Naive thymus-derived CD8-positive, alpha-beta T cell (primary cell): ENCODE measurements at places on chromosomes 4 and X. TPM values are rescaled to one million over a fixed set of nuclear protein-coding genes. Genes with fewer than 3 reads are reported as not detected.

GRCh38 chr4:186342582-186342981, 76.6 kb downstream of the F11 start:
- no peak for DNase-seq
- peaks cover 30% of the 10 kb centered on the region for H3K27me3 ChIP-seq
- no peak overlapping the region for H3K4me3 ChIP-seq
- no peaks in the 10 kb centered on the region for H3K36me3 ChIP-seq
- H3K27ac ChIP-seq, result no peak overlapping the region
- H3K4me1 ChIP-seq, result no peaks in the 10 kb centered on the region

GRCh38 chr4:168765726-168766125, 244.3 kb downstream of the CBR4 start:
- no peak overlapping the region for H3K4me3 ChIP-seq
- no peaks in the 10 kb centered on the region for H3K4me1 ChIP-seq
- no peaks in the 10 kb centered on the region for H3K36me3 ChIP-seq
- no peak for DNase-seq

GRCh38 chrX:110142096-110142495, 139.2 kb downstream of the TMEM164 start:
- H3K4me3 ChIP-seq, result no peak overlapping the region
- no peaks in the 10 kb centered on the region for H3K27me3 ChIP-seq
- no peak for DNase-seq
- no peaks in the 10 kb centered on the region for H3K36me3 ChIP-seq

DNA sequence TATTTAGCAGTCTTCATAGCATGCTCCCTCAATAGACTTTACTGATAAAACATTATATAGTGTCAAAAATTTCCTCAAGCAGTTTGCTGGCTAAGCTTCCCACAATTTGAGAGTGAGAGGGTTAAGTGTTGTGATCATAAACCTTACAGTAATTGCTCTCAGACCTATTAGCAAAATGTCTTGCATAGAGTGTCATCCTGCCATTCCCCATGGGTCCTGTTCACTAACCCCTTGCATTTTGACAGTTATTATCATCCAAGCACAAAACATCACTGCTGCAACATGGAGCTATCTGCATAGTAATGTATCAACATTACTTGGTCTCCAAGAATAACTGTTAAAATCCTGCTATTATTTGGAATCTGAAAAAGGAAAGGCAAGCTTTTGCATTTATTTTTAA, 196.1 kb upstream of the GK2 start:
- H3K4me1 ChIP-seq, result peaks cover 17% of the 10 kb centered on the region
- H3K27ac ChIP-seq, result no peak overlapping the region
- no peaks in the 10 kb centered on the region for H3K36me3 ChIP-seq

- no peaks in the 10 kb centered on the region for H3K36me3 ChIP-seq
- DNase-seq, result no peak
- no peak overlapping the region for H3K27ac ChIP-seq
- H3K27me3 ChIP-seq, result peaks cover 20% of the 10 kb centered on the region
Measured at GRCh38 chr4:99564921-99565320, 1.1 kb upstream of the TRMT10A start.

DNA sequence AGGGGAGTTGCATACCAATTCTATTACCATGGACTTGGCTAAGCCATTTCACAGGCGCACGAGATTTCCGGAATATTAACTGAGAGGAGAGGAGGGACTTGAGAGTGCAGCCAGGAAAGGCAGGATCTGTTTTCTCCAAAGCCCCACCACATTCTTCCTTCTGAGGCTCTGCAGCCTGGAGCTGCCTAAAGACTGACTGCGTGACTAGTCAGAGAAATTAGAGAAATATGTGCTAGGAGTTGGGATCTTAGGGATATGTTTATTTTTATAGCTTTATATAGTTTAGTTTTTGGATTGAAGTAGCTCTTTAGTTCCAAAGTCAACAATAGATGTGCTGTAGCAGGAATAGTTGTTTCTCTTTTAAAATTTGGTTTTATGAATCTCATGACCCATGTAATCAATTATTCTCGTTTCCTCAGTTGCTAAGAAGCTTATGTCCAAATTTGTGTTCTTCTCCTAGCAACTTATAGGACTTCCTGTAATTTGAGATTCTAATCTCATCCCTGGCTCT, 300.1 kb upstream of the DDX53 start:
- no peaks in the 10 kb centered on the region for H3K4me1 ChIP-seq
- H3K27me3 ChIP-seq, result no peaks in the 10 kb centered on the region
- DNase-seq, result no peak
- no peak overlapping the region for H3K4me3 ChIP-seq

Gene LAMTOR3
- total RNA-seq, result 24.9 TPM

Gene CCKAR
- total RNA-seq, result not detected
